Activated naive CD4-positive, alpha-beta T cell treated with anti-CD3 and anti-CD28 coated beads, Interleukin-2, amount 50 U/mL, for 16 hours (primary cell): ENCODE measurements at places on chromosomes 5 and 9.

GRCh38 chr5:115324021-115324420, 27.6 kb upstream of the CCDC112 start:
- DNase-seq = no peak

DNA sequence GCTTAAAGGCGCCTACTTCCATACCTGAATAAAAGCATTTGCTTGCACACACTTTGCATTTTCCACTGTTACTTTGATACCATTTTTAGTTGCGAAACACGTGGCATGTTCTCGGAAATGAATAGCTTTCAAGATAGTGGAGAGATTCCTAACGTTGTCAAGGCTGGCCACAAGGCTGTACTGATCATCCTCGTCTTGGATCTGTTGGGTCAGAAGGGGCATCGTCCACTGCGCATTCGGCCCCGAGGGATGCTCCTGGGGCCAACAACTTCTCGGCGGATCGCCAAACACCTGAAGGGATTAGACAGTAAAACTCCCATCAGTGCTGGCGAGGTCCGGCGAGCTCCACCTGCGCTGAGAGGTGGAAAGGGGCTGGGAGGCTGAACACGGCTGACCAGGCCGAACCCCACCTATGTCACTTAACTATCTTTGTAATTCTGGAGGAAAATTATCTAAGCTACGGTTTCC, 599 bp downstream of the RAD1 start:
- peak; percentile 21 for DNase-seq

DNA sequence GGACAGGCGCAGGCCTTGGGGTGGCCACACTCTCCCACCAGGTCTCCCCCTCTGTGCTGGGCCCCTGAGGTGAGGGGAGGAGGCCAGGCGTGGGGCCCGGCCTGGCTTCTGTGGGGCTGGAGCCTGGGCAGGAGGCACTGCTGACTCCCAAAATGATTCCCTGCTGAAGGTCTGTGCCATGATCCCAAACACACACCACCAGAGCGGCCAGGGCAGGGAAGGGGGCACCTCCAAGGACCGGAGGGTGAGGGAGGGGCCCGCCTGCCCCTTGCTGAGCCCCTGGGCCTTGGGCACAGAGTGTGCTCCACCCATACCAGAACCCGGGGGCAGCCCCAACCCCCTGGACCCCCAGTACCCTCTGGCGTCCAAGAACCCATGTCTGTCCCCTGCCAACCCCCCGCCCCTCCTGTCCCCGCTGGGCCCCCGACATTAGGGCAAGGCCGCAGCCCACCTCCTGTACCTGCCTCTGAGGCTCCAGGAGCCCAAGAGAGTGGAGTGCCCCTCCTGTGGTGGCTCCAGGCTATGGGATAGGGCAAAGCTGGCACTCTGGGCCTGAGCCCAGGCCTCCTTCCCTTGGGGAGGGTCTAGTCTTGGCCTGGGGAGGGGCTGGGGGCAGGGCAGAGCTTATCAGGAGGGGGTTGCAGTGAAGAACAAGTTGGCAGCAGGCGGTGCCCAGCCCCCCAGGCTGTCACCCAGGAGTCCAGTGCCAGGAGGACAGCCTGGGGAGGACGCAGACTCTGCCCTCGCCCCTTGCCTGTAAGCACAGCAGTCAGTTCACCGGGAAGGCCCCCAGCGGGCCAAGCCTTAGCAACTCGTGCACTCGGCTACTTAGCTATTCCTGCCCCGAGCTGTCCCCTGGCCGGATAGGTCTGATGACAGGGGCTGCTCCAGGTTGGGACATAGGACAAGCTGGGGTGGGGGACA, 2.6 kb upstream of the EGFL7 start:
- no peak for DNase-seq

DNA sequence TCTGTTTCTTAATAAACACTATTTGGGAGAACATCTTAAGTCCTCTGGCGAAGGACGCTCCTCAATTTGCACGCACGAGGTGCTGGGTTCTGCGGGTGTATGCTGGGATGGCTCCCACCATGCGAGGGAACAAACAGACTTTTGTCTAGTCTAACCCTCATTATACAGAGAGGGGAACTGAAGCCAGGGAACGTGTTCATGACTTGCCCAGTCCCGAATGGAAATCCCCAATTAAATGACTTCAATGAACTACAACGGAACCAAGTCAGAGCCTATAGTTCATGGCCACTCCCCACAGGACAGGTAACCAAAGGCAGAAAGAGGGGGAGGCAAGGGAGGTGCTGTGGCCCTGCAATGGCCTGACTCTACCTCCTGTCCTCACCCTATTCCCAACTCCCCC, 9.3 kb downstream of the TLE1 start:
- no peak for DNase-seq

GRCh38 chr5:138662599-138662998, 87.4 kb upstream of the HSPA9 start:
- peak; percentile 40 for DNase-seq

- peak; percentile 32 for DNase-seq
Observed at GRCh38 chr5:43192558-43193180, 644 bp downstream of the NIM1K start.

DNA sequence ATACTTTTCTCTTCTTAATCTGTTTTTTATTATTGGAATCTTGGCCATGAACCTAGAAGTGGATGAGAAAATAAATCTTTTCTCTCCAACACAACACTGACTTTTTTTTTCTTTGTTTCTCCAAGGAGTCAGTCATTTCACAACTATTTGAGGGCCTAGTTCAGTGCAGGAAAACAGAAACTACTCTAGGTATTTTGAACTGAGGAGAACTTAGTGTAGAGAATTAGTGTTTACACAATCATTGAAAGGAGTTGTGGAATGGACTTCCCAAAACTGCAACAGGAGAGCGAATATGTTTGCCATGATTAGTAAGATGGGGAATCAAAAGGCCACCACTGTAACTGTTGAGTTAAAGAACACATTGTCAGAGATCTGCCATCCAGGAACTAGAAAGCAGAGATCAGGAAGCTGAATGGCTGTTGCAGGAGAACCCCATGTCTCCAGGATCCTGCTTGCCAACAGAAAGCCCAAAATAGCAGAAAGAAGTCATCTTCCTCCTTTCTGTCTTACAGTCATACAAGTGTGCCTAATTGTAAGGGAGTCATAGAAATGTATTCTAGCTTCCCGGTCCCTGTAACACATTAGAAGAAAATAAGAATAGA, 20.3 kb upstream of the PCDH1 start:
- no peak for DNase-seq

- no peak for DNase-seq
Observed at GRCh38 chr5:91699429-91699828, 316.3 kb upstream of the ARRDC3 start.

DNA sequence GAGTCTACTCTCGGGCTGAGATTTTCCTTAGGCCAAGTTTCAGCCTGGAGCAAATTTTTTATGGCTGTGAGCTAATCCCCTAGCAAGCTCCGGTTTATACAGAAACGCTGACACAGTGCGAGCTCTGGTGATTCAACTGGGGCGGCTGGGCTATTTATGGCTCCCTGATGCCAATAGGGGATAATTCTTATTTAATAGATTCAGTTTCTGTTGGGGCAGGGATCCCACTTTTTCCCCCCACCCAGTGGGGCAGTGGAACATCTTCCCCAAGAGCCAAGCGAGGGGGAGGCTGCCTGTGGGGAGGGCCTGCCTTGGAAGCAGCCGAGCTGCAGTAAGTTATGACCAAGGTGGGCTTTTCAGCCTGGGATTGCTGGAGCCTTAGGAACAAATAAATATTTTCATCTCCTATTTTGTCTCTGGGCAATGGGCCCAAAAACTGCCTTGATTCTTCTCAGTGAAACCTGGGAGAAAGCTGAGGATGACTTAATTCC, 129.1 kb downstream of the MACROH2A1 start:
- no peak for DNase-seq

GRCh38 chr5:84045964-84046363, 325.3 kb upstream of the HAPLN1 start:
- DNase-seq = no peak

DNA sequence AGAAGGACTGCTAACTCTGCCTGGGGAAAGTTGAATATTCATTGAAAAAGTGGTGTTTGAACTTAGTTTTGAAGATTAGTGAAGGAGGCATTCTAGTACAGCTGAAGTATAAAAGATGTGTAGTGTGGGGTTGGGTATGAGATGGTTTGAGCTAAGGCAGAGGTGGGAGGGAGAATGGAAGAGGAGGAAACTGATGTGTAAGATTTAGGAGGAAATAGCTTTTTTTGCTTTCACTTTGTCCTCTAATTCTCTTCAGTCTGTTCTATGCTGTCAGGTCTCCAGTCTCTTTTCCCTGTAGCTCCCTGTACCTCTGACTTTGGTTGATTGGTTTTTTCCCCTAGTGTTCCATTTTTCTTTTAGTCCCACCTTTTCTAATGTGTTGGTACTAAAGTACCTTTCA, 9.0 kb downstream of the CREBRF start:
- DNase-seq = no peak

GRCh38 chr5:118144540-118144939, 843.8 kb downstream of the DTWD2 start:
- no peak for DNase-seq

- no peak for DNase-seq
Observed at GRCh38 chr9:137417161-137418021, 5.6 kb downstream of the EXD3 start.

GRCh38 chr5:67983251-67984110, 232.1 kb upstream of the PIK3R1 start:
- no peak for DNase-seq

DNA sequence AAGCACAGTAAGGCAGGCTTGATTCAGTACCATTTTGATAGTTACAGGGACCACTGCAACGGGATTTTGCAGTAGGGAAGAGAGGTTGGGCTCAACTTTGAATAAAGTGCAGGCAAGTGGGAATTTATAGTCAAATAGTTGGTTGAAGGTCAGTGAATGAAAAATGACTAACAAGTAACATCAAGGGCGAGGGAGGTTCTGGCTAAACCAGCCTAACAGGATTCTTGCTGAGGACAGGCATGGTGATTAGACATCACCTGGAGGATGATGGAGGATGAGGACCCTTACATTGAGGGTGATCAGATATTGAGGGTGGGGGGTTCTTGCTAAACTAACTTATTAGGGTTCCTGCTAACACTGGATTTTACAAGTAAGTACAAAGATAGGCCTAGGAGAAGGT, 66.1 kb upstream of the SMC5 start:
- DNase-seq = no peak

GRCh38 chr5:33737284-33737683, 154.5 kb downstream of the ADAMTS12 start:
- DNase-seq = no peak

GRCh38 chr9:1120500-1121165, 70.5 kb downstream of the DMRT2 start:
- DNase-seq = no peak

GRCh38 chr9:84301851-84302250, 38.7 kb downstream of the SLC28A3 start:
- no peak for DNase-seq

GRCh38 chr9:99303177-99303576, 81.1 kb downstream of the SEC61B start:
- DNase-seq = no peak

DNA sequence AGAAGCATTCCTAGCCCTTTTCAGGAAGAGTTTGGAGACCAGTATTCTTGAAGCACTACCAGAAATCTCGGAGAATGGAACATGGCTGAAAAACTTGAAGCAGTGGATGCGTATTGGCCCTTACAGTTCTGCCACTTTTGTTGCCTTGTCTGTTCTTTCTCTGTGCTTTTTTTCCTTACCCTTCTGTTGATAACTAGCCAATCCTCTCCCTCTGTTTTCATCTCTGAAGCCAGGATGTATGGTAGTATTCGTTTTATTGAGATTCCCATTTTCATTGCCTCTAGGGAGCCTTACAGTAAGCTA, 564 bp upstream of the CCNH start:
- DNase-seq = no peak

- DNase-seq = no peak
Observed at GRCh38 chr9:129934780-129935179, 99.5 kb downstream of the USP20 start.

DNA sequence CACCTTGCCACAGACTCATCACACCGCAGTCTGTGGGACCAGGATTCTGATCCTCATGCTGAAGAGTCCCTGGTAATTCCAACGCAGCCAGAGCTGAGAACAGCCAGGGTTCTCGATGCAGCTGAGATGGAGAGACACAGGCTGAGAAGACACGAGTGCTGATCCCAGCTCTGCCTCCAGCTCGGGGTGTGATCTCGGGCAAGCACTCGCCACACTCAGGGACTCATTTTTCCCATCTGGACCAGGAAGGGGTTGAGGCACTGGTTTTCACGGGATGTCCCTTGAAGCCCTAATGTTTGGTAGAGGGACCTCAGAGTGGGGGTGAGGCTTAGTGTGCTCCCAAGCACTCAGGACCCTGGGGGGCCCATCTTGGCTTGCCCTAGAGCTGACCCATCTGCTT, 200.4 kb downstream of the CDK5RAP2 start:
- no peak for DNase-seq

GRCh38 chr5:172815631-172816030, 18.4 kb upstream of the ERGIC1 start:
- no peak for DNase-seq

- no peak for DNase-seq
Observed at GRCh38 chr5:120533581-120533980, 69.5 kb downstream of the PRR16 start.

DNA sequence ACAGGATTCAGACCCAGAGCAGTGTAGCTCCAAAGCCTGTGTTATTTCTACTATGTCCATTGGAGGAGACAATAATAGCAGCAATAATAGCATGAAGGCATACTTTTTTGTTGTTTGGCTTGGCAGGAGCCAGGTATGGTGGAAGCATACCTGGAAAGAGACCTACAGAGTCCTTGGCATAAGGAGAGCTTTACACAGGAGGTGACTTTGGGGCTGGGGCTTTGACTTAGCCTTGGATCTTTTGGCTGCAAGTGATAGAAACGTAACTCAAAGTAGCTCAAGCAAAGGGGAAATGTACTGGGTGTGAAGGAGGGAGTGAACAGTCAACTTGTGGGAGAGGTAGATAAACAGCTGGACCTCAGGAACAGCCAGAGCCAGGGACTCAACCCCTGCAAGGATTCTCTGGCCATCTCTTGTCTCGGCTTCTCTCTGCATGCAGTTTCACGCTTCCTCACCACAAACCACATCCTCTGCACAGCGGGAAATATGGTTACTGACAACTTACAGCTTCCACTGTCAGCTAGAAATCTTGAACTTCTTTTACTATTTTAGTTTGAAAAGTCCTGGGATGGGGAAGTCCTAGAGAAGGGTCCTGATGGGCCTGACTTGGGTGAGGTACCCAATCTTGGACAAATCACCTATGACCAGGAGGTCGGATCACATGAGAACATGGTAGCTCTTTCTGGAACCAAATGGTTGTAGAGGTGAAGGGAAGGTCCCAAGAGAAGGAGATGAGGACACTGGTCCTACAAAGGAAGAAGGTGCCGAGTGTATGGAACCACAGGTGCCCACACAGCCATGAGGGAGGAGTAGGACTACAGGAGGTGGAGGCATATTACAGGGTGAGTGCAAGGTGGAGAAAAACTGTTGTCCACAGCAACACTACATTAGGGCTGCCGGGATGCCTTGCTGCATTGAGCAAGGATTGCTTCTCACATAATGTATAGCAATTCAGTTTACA, 47.0 kb upstream of the TGFBR1 start:
- peak; percentile 47 for DNase-seq

- DNase-seq = no peak
Observed at GRCh38 chr5:10648806-10649665, 85.2 kb downstream of the ANKRD33B start.
